ENCODE measurements at places on chromosomes 6 and 20. TPM values are rescaled to one million over a fixed set of nuclear protein-coding genes. Genes with fewer than 3 reads are reported as not detected.

GRCh38 chr6:108884211-108885059 lies 36.2 kb downstream of the ARMC2 start:
- no peaks in the 10 kb centered on the region for H3K4me1 ChIP-seq
- H3K27me3 ChIP-seq: no peaks in the 10 kb centered on the region
- H3K36me3 ChIP-seq: no peaks in the 10 kb centered on the region
- no peak overlapping the region for H3K4me3 ChIP-seq
- no peak for DNase-seq
- no peak overlapping the region for H3K27ac ChIP-seq

Gene ZKSCAN4
- total RNA-seq: 6.2 TPM

Gene SLC17A1
- total RNA-seq: not detected

DNA sequence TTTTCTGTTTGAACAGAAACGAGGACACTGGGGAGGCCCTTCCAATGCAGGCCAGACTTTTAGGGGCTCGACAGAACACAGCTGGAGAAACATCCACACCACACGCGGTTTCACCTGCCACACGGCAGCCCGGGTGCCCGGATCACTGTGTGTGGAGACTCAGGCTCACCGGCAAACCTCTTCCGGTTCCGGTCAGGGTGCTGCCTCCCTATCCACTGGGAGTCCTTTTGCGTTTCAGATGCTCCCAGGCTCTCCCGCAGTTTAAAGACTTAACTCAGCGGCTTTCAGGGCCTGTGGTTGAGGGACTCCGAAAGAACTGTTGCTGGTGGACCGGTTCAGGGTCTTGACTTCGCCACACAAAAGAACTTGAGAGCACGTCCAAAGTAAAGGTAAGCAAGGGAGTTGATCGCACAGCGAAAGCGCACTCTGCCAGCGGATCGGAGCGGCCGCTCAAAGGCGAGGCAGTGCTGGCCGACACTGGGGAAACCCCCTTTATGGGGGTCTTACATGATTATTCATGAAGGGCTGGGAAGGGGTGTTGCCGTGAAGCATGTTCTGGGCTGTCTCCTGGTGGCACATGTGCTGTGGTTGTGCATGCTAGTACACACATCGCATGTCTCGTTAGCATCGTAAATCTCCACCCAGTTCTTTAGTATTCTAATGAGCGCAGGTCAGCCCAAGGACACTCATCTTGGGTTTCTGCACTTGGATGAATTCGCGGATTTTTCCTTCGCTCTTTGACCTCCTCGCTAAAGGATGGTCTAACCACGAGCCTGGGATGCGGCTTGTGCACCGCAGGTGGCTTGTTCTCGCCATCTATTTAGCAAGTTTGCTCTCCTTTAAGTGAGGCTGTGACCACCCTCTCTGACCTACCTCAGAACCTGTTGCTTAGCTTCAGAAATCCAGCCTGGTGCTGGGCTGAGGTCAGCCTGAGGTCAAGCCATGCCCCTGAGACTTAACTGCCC lies 180.3 kb downstream of the CDH26 start:
- peaks cover 8% of the 10 kb centered on the region for H3K4me1 ChIP-seq
- H3K36me3 ChIP-seq: no peaks in the 10 kb centered on the region
- H3K4me3 ChIP-seq: peak overlapping the region; percentile 34
- no peak overlapping the region for H3K27ac ChIP-seq
- DNase-seq: peak; percentile 73
- H3K27me3 ChIP-seq: no peaks in the 10 kb centered on the region

DNA sequence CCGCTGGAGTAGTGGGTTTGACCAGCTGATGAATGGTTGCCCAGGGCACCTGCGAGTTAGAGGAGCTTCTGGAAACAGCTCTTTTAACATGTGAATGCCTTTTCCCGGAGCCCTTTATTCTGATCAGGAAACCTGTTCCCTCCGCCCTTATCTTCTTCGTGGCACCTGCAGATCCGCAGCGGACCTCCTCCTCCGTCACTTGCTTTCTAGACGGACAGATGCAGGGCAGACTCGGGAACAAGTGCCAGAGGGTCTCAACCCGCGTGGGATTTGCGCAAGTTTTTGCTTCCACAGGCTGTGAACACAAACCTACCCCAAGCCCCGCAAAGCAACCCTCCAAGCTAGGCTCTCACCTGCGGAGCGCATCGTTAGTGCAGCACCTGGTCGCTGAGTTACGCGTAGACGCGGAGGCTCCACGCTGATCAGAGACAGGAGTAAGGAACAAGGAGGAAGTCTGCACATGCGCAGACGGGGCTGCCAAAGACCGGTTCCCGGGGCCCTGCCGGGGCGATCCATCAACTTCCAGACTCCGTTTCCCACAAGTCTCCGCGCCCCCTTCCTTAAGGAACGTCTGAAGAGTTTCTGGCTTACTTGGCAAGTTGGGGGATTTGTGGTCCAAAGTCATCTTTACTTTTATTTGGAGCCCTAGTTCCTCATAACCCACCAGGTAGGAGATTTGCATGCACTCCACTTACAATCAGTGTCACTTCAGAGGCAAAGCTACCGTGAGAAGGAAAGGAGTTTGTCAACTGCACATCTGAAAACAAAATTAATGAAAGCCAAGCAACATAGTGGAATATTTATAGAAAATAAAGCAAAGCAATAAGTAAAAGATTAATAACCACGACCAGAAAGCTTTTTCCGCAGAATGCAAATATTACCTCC lies 52.7 kb upstream of the ELMO2 start:
- no peak overlapping the region for H3K27ac ChIP-seq
- H3K36me3 ChIP-seq: no peaks in the 10 kb centered on the region
- peak overlapping the region; percentile 24 for H3K4me3 ChIP-seq
- peak; percentile 60 for DNase-seq
- H3K4me1 ChIP-seq: no peaks in the 10 kb centered on the region

- H3K36me3 ChIP-seq: no peaks in the 10 kb centered on the region
- no peaks in the 10 kb centered on the region for H3K27me3 ChIP-seq
- H3K4me1 ChIP-seq: no peaks in the 10 kb centered on the region
- no peak overlapping the region for H3K4me3 ChIP-seq
- H3K27ac ChIP-seq: no peak overlapping the region
- no peak for DNase-seq
Observed at GRCh38 chr6:70060680-70061079, 194.3 kb downstream of the COL19A1 start.

Gene SLC13A3
- 2.0 TPM for total RNA-seq

DNA sequence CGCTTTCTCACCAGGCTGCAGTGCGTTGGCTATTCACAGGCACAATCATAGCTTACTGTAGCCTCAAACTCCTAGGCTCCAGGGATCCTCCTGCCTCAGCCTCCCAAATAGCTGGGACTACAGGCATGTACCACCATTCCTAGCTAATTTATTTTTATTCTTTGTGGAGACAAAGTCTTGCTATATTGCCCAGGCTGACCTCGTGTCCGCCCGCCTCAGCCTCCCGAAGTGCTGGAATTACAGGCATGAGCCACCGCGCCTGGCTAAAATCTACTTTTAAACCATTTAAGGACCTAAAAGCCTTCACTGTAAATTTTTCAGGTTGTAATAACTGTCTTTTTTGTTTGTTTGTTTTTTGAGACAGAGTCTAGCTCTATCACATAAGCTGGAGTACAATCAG lies 15.2 kb downstream of the SAMHD1 start:
- DNase-seq: no peak
- peak overlapping the region; percentile 37 for H3K27ac ChIP-seq
- no peak overlapping the region for H3K4me3 ChIP-seq
- peaks cover 69% of the 10 kb centered on the region for H3K4me1 ChIP-seq
- H3K27me3 ChIP-seq: no peaks in the 10 kb centered on the region
- peaks cover 77% of the 10 kb centered on the region for H3K36me3 ChIP-seq

- DNase-seq: no peak
- H3K27me3 ChIP-seq: no peaks in the 10 kb centered on the region
- H3K4me3 ChIP-seq: no peak overlapping the region
- no peaks in the 10 kb centered on the region for H3K36me3 ChIP-seq
Observed at GRCh38 chr20:50674138-50674825, 17.1 kb downstream of the RIPOR3 start.

Gene DSP
- 22.8 TPM for total RNA-seq

GRCh38 chr6:38909015-38909730 lies 139.4 kb upstream of the GLP1R start:
- H3K4me1 ChIP-seq: no peaks in the 10 kb centered on the region
- no peak overlapping the region for H3K27ac ChIP-seq
- no peak overlapping the region for H3K4me3 ChIP-seq
- H3K27me3 ChIP-seq: no peaks in the 10 kb centered on the region
- H3K36me3 ChIP-seq: no peaks in the 10 kb centered on the region

- H3K4me3 ChIP-seq: no peak overlapping the region
- H3K4me1 ChIP-seq: peaks cover 13% of the 10 kb centered on the region
- no peaks in the 10 kb centered on the region for H3K36me3 ChIP-seq
- H3K27me3 ChIP-seq: no peaks in the 10 kb centered on the region
Observed at GRCh38 chr6:13769655-13770053, 44.7 kb downstream of the MCUR1 start.

- DNase-seq: no peak
- no peaks in the 10 kb centered on the region for H3K27me3 ChIP-seq
- no peaks in the 10 kb centered on the region for H3K4me1 ChIP-seq
- no peaks in the 10 kb centered on the region for H3K36me3 ChIP-seq
Observed at GRCh38 chr20:20095114-20095872, 43.0 kb downstream of the CFAP61 start.

DNA sequence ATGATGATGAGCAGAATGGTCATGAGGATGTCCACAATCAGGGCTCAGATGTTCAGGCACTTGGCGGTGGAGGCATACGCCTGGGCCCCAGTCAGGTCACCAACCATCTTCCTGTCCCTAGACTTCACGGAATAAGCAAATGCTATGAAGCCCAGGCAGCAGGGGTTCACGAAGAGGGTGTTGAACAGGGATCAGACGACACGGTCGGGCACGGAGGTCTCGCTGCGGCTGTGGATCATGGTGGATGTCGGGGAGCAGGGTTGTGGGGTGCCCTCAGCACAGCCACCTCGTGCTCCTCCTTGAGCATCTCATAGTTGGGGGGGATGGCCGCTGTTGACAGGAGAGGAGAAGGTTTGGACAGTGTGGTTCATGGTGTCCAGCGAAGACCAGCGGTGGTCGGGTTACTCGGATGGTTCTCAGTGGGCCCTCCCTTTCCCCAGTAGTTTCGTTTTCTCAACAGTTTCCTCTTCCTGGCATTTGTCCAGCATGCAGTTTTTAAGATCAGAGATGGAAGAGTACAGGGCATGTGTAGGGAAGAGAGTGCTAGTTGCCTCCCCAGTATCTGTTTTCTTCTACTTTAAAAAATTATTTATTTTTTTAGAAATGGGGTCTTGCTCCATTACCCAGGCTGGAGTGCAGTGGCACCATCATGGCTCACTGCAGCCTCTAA lies 20.3 kb upstream of the SPDEF start:
- no peak overlapping the region for H3K4me3 ChIP-seq
- no peak overlapping the region for H3K27ac ChIP-seq
- no peaks in the 10 kb centered on the region for H3K36me3 ChIP-seq
- no peaks in the 10 kb centered on the region for H3K27me3 ChIP-seq
- DNase-seq: peak; percentile 34
- H3K4me1 ChIP-seq: no peaks in the 10 kb centered on the region

Gene OR2B6
- total RNA-seq: not detected

DNA sequence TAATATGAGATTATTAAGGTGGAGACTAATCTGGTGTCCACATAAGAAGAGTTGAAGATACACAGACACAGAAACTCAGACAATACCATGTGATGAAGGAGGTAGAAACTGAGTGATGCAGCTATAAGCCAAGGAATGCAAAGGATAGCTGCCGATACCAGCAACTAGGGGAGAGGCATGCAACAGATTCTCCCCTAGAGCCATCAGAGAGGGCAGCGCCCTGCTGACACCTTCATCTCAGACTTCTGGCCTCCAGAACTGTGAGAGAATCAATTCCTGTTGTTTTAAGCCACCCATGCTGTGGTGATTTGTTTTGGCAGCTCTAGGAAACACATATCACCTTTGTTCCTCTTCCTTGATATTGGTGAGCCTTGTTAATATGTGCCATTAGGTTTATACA lies 41.5 kb downstream of the STXBP5 start:
- no peaks in the 10 kb centered on the region for H3K27me3 ChIP-seq
- H3K4me1 ChIP-seq: no peaks in the 10 kb centered on the region
- H3K4me3 ChIP-seq: no peak overlapping the region
- no peak for DNase-seq
- H3K27ac ChIP-seq: no peak overlapping the region

- no peak overlapping the region for H3K27ac ChIP-seq
- H3K36me3 ChIP-seq: no peaks in the 10 kb centered on the region
- no peaks in the 10 kb centered on the region for H3K4me1 ChIP-seq
- no peaks in the 10 kb centered on the region for H3K27me3 ChIP-seq
Observed at GRCh38 chr6:141824350-141824749, 308.4 kb upstream of the GJE1 start.

DNA sequence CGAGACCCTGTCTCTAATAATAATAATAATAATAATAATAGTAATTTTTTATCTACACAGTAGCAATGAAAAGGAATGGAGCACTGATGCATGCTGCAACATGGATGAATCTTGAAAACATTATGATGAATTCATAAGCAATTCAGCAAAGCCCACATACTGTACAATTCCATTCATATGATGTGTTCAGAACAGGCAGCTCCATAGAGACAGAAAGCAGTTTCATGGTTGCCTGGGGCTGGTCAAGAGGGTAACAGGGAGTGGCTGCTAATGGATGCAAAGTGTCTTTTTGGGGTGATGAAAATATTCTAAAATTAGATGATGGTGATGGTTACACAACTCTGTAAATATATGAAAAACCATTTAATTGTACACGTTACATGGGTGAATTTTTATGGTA lies 43.6 kb downstream of the SLC24A3 start:
- no peak for DNase-seq
- no peaks in the 10 kb centered on the region for H3K27me3 ChIP-seq
- no peak overlapping the region for H3K4me3 ChIP-seq
- peaks cover 35% of the 10 kb centered on the region for H3K4me1 ChIP-seq

DNA sequence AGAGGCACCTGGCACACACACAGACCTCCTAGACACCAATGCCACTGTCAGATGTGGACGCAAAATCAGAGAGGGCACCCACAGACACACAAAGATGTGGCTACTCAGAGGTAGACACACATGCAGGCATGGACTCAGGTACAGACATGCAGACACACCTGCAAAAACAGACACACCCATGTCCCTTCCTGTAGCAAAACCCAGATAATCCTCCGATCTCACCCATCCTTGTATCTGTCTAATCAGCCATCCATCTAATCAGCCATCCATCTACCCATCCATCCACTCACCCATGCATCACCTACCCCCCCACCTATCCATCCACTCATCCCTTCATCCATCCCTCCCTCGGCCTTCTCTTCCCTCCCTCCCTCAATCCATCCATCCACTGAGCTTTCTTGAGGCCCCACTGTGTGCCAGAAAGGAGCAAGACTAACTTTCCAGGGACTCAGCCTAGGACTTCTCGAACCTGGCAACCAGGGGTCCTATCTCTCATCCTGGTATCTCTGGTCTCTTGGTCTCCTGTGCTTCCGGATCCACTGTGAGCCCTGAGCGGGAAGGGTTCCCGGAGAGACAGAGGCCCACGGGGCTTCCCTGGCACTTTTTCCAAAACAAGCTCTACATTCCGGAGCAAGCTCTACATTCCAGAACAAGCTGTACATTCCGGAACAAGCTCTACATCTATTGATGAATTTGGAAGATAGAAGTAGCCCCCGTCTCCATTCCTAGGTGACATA lies 1.1 kb upstream of the TGM2 start:
- peaks cover 72% of the 10 kb centered on the region for H3K4me1 ChIP-seq
- H3K36me3 ChIP-seq: peaks cover 5% of the 10 kb centered on the region
- H3K27ac ChIP-seq: no peak overlapping the region

- H3K4me1 ChIP-seq: no peaks in the 10 kb centered on the region
- no peaks in the 10 kb centered on the region for H3K36me3 ChIP-seq
- no peak overlapping the region for H3K27ac ChIP-seq
- H3K27me3 ChIP-seq: no peaks in the 10 kb centered on the region
- no peak overlapping the region for H3K4me3 ChIP-seq
Observed at GRCh38 chr6:151627689-151628444, 134.1 kb downstream of the CCDC170 start.

- DNase-seq: no peak
- no peaks in the 10 kb centered on the region for H3K36me3 ChIP-seq
- peak overlapping the region; percentile 83 for H3K27ac ChIP-seq
- no peaks in the 10 kb centered on the region for H3K27me3 ChIP-seq
- no peak overlapping the region for H3K4me3 ChIP-seq
- peaks cover 32% of the 10 kb centered on the region for H3K4me1 ChIP-seq
Observed at GRCh38 chr6:149895833-149896271, 2.1 kb downstream of the RAET1E start.
